HTR-8/SVneo (cell line): ENCODE measurements at places on chromosomes 2 and 18.

GRCh38 chr18:24683925-24684324 is 223.5 kb downstream of the HRH4 start:
- DNase-seq = no peak

DNA sequence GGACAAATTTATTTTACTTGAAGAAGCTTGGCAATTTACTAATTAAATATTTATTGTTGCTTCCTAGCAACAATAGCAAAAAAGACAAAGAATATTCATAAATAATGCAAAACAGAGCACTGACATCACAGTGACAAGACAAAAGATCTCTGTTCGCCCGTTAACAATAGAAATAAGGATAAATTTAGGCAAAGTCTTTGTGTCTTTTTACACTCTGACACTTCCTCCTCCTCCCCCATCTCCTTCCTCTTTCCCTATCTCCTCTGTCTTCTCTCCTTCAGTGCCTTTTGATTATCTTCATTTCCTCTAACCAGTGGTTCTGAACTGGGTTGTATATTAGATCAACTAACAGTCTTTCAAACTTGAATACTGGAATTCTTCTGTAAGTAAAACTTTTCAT is 808.4 kb downstream of the ERBB4 start:
- DNase-seq = no peak

DNA sequence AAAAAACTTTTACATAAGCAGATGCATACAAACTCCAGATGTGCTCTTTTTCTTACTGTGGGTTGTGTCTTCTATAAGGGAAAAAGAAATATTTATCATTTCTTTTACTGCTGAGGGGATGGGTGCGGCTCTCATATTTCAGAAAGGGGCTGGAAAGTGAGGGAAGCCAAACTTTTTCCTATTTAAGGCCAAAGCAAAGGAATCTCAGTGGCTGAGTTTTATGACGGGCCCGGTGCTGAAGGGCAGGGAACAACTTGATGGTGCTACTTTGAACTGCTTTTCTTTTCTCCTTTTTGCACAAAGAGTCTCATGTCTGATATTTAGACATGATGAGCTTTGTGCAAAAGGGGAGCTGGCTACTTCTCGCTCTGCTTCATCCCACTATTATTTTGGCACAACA is at the start of gene COL3A1:
Gene COL3A1 (plus strand): TSS at position 210 of the 400 bp plus-strand sequence. CDS start 117 bp downstream, at position 327.
- no peak for DNase-seq

GRCh38 chr2:236626391-236627150 is 56.9 kb downstream of the ACKR3 start:
- no peak for DNase-seq

- DNase-seq = no peak
Observed at GRCh38 chr2:10741139-10741538, 19.7 kb downstream of the ATP6V1C2 start.

DNA sequence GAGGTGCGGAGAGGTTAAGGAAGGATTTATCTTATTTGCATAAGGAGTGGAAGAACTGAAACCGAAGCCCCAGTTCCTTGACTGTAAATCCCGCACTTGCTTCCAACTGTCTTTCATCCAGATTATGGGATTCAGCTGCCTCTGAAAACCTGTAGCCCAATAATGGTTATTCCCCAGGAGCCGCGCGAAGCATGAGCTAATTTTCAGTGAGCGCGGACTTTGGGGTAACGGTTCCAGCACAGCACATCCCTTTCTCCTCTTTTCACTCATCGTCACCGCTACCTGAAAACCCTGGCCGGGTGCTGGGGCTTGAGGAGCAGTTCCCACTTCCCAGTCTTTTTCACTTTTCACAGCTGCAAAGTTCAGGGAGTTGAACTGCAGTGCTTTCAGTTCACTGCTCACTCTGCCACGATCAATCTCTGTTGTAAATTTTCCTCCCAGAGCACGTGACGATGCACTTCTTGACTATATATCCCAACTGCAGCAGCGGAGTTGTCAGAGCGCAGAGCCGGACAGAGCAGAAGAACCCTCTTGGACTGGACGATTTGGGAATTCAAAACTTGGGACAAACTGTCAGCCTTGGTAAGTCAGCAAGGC is at the start of gene KCNE4:
Gene KCNE4 (plus strand): TSS at position 498 of the 597 bp plus-strand sequence. CDS start 641 bp downstream, outside the sequence.
- DNase-seq = no peak

DNA sequence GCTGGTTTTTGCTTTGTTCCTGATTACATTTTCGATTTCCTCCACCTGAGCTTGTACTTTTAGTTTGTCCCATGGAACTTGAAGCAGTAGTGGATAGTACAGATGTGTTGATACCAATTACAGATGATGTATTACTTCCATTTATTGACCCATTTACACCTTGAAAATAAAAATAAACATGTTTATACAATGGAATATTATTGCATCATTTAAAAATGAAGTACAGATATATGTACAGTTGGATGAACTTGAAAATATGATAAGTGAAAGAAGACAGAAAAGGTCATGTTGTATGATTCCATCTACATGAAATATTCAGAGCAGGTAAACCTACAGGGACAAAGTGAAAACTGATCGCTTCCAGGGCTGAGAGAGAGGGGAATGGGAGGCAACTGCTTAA is 160.3 kb upstream of the WDSUB1 start:
- DNase-seq = no peak

GRCh38 chr2:207038299-207038698 is 99.0 kb downstream of the CPO start:
- no peak for DNase-seq

DNA sequence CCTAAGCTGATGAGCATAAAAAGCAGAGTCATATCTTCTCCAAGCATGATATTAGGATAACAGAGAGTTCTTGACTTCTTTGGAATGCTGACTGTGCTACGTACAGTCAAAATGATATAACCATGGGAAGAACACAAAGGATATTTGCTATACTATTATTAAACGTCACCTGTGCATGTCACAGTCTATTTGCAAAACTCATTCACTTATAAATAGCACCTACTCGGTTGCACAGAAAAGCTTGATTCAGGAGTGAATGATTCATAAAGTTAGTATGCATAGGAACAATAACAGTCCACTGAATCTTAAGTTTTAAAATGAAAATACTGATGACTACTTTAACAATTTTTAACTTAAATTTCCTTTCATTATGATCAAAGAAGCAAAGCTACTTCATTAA is 83.3 kb downstream of the SP3 start:
- DNase-seq = no peak

GRCh38 chr2:138829326-138829919 is 49.2 kb upstream of the NXPH2 start:
- DNase-seq = peak; percentile 14

DNA sequence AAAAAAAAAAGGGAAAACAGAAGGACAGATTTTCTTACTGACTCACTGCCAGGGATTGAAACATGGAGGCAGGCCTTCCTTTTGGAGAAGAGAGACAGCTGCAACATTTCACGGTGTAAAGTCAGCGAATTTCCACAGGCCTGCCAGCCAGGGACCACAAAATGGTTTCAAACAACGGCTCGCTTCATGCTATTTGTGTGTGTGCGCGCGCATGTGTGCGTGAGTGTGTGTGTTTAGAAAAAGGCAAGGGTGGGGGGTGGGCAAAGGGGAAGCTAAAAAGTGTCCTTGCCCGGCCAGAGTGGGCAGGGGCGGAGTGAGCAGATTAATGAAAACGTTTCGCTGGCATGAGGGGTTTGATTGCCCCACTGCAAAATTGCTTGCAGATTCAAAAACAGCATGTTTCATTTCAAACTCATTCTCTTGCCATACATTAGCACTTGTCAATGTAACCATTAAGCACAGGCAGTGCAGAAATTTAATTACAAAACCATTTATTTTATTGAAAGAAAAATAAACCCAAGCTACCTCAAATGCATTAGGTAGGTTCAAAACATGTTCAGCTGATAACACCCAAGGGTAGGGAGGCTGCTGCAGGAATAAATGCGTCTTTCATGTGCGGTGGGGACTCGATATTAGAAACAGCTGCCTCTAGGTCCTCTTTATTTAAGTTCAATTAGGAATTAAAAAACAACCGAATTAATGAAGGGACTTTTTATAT is 182.1 kb upstream of the SIX2 start:
- no peak for DNase-seq

GRCh38 chr2:240886023-240886565 is 9.9 kb downstream of the MAB21L4 start:
- no peak for DNase-seq

DNA sequence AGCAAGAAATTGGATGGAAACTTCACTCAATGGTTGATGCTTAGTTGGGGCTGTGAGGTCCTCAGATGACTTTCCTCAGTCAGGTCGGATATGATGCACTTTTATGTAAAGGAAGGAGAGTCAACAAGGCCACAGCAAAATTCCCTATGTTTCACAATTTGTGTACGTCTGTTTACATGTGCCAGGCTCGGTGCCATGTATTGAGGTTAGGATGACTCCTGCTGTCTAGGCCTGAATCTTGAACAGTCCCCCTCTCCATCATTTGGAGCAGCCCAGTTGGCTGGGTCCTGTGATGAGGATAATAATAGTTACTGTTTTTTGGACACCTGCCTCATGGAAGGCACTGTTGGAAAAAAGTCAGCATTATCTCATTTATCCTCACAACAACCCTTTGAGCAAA is 43.1 kb downstream of the VSNL1 start:
- no peak for DNase-seq

DNA sequence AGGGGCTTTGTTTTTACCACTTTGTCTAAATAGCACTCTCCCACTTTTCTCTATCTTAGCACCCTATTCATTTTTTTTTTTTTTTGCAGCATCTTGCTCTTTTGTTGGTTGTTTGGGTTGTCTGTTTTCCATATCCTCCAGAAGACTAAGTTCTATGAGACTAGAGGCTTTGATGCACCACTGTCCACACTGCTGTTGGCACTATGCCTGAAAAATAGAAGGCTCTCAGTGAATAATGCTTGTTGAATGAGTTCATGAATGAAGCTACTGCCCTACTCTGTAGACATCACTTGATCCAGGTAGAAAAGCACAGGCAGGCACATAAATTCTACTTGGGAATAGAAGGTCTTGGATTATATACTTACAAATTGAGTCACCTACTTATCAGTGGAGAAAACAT is 7.3 kb downstream of the IL1A start:
- DNase-seq = no peak

GRCh38 chr18:60413944-60414547 is 41.5 kb upstream of the MC4R start:
- DNase-seq = no peak

DNA sequence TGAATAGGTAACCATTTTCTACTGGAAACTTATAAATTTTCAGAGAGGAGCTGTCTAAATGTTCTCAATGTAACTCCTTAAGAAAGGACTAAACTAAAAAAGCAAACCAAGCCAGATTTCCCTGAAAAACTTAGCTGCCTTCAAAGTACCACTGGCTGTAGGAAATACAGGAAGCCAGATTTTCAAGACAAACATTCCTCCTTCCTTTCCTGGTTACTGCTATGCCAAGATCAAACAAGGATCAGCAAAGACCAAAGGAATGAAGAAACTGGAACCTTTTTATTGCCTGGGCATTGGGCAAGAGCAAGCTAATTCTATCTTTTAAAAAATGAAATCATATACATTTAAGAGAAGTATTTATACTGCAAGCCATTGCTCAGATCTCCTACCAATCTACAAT is 212.7 kb downstream of the DYM start:
- DNase-seq = no peak

GRCh38 chr2:235126768-235127167 is 175.0 kb downstream of the SH3BP4 start:
- no peak for DNase-seq

DNA sequence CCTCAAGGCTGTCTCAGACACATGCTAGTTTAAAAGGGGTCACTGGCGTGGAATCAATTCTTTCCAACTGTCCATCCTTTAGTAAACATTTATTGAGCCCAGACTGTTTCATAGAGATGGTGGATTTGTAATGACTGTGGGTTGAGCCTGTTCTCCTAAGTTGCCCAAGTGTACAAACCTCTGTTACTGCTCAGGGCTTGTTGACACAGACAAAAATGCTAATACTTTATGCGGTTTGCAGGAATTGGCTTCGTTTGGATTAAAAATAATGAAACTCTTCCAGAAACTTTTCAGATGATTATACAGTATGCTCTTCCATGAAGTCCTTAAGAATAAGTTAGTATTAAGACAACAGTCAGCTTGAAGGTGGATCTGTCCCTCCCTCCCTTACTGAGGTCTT is 83.6 kb upstream of the MGAT5 start:
- no peak for DNase-seq

- no peak for DNase-seq
Observed at GRCh38 chr18:48959921-48960920, 9.5 kb upstream of the SMAD7 start.

GRCh38 chr2:1420746-1421480 is 7.7 kb downstream of the TPO start:
- no peak for DNase-seq

- DNase-seq = no peak
Observed at GRCh38 chr2:186201371-186201770, 284.7 kb upstream of the ZC3H15 start.

GRCh38 chr2:117859924-117860647 is 45.6 kb downstream of the DDX18 start:
- DNase-seq = no peak

DNA sequence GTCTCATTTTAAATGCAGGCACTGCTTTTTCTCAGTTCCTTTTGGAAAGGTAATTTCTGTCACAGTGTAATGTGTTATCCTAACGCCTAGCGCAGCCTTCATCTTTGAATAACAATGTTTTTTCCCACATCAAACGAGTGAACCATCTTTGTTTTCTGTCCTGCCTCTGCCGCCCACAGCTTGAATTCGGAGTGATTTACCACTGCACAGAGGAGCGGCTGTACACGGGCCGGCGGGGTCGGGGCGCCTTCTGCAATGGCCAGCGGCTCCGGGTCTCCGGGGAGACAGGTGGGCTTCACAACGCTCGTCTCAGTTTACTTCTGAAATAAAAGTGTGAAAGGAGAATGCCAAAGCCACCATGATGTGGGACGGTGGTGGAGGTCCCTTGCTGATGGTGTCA is 32.8 kb downstream of the IMPA2 start:
- DNase-seq = no peak

GRCh38 chr2:201203916-201204654 is 21.1 kb downstream of the CASP10 start:
- DNase-seq = no peak

DNA sequence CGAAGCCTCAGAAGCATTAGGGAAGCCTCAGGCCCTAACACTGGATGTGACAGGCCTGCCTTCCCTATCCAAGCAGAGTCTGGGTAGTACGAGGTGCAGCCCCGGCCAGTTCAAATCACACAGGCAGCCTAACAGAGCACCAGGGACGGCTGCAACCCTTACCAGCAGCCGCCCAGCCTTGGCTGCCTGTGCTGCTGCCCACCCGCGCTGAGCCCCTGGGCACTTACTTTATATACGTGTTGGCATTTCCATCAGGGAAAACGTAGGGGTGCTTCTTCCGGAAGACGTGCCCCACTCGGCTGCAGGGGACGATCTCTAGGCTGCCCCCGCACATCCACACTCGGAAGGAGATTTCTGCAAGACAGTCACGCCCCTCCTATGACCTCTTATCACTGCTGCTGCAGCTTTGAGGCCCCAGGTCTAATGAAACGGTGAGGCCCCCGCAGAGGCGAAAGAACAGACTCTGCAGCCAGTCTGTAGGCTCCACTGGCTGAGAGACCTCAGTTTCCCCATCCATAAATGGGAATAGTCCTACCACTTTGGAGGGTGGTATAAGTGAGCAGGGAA is 124.7 kb upstream of the CAPN13 start:
- DNase-seq = no peak
